NCI-H1417 treated with DMSO at 0.1 percent for 48 hours (cell line): ENCODE measurements at places on chromosomes 2 and 18.

GRCh38 chr2:23321751-23322150, 63.2 kb upstream of the KLHL29 start:
- no peak for DNase-seq

DNA sequence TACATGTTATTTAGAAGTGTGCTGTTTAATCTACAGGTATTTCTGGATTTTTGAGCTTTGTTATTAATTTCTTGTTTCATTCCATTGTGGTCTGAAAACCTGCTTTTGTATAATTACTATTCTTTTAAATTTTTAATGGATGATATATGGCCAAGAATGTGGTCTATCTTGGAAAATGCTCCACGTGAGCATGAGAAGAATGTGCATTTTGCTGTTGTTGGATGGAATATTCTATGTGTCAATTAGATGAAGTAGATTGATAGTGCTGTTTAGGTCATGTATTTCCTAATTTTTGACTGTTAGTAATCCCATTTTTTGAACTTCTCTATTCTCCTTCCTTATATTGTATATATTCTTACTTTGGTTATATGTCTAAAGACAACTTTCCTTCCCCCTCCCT, 19.9 kb upstream of the TTN start:
- DNase-seq: no peak

- DNase-seq: no peak
Observed at GRCh38 chr2:68645523-68645922, 2.1 kb downstream of the PROKR1 start.

GRCh38 chr2:165015052-165015642, 59.8 kb upstream of the SLC38A11 start:
- no peak for DNase-seq

GRCh38 chr2:71735676-71736075, 282.3 kb downstream of the DYSF start:
- no peak for DNase-seq

DNA sequence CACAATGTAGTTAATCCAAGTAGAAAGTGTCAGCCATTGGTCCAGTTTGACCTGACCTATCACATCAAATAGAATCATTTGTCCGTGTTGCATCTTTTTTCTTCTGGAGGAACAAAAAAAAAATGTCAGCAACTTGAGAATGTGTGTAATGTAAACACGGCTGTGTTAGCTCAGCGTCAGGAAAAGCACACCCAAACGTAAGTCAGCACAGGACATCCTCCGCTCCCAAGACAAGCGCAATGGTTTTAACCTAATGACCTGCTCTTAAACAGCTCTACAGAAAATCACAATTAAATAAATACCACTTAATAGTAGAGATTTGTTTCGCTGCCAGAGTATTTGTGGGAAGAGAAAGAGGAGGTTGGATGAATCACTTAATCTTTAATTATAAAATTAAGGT, 59.4 kb downstream of the OSR1 start:
- DNase-seq: no peak

DNA sequence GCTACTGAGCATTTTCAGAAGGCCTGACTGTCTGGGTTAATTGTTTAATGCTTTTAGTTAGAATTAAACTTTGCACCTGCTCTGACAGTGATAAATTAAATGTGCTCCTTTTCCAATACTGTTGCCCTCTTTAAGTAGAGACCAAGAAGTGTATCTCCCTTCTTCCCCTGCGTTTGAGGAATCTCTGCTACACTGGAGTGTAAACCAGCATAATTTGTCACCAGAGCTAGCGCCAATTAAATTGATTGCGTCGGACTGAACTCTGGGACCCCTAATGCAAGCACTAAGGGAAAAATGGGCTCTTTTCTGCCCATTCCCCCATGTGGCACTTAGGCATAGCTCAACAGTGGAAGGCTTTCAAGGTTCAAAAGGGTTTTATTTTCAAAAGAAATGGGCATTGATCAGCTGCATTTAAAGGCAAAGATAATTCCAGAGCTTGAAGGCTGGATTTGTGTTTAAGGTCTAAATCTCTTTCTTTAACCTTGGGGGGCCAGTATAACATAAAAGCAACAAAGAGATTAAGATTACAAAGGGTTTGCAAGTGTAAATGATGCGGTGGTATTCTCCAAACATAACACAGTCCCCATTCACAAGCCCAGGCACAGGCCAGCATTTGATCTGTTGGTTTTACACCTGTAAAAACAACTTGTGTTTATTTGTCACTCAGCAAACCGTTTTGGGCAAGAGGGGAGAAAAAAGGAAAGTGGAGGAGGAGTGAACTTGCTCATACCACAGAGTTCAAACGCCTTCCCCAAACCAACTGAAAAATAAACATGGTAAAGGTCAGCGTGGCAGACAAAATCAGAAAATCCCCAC, 427.6 kb downstream of the BCL11A start:
- no peak for DNase-seq

DNA sequence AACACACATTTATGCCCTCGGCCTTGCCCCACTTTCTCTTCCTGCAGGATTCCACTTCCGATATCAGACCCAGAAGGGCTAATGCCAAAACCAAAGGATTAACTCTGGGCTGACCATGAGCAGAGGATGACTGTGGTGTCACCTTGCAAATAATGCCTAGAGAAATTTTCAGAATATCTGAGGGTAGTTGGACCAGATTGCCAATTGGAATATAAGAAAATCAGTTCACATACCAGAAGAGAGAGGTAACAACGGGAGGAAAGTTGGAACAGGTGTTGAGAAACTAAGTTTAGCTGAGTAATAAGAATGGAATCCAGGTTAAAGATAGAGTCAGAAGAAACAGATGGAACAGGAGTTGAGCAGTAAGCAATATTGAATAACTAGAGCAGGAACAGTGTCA, 232.7 kb upstream of the UBE2E3 start:
- DNase-seq: no peak

DNA sequence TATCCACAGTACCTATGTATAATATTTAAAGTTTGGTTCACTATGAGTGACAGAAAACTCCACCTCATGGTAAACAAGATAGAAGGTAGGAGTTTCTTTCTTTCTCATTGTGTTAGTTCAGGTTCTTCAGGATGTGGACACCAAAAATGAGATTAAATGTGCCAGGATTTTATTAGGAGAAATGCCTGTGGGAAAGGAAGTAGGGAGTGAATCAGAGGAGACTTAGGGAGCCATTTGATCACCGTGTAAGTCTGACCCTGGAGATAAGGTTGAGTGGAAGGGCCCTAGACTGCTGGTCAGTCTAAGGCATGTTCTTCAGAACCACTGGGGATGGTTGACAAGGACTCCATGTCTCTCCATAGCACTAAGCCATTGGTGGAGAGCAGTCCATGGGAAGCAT, 8.1 kb downstream of the AOX1 start:
- no peak for DNase-seq

DNA sequence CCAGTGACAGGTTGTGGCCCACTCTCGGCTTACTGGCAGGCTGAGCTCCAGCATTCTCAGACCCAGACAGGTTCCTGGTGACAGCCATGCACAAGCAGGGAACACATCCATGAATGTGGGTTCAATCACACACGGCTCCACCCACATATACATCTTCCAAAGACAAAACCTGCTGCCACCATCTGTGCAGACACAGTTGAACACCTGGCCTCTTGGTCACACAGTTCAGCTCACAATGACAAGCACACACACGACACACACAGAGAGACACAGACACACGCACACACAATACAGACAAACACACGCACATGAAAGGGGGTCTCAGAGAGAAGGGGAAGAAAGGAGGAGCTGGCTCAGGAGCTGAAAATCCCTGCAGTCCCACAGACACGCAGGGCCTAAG, 32.1 kb upstream of the PTMA start:
- no peak for DNase-seq

DNA sequence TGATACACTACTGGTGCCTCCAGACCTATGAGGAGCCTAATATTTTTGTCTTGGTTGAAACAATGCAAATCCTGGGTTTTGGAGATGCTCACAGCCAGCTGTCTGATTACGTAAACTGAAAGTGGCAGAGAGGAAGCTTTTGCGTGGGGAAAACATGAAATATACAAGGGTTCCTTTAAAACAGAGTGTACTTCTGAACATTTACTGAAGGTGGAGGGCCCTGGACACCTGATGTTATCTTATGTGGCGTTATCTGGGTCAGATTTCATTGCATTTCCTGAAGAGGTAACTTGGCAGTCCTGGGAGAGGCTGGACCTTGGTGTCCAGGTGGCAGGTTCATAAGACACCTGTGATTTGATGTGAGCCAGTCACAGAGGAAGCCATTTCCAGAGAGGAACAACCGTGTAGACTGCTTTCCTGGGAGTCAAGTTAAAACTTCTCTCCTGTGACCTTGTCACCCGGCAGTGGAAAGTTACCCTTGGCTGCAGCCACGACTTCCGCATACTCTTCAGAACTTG, 105.0 kb downstream of the NEDD4L start:
- DNase-seq: no peak

DNA sequence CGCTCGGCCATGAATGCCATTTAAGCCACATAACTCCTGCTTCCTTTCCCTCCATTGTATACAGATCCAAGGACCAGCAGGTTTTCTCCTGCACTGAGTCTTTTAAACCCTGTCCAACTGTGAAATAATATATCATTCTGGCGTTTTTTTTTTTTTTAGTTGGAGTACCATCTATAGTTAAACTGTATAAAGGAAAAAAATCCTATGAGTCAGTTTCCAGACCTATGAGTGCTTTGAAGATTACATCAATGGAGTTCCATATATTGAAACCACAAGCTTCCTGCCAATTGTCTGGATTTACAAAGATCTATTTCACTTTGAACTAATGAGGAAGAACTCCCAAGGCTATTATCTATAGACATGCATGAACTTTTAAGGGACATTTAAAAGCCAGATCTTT, 2.4 kb upstream of the MALT1 start:
- DNase-seq: no peak
